ENCODE measurements at places on chromosomes 13 and 19.

DNA sequence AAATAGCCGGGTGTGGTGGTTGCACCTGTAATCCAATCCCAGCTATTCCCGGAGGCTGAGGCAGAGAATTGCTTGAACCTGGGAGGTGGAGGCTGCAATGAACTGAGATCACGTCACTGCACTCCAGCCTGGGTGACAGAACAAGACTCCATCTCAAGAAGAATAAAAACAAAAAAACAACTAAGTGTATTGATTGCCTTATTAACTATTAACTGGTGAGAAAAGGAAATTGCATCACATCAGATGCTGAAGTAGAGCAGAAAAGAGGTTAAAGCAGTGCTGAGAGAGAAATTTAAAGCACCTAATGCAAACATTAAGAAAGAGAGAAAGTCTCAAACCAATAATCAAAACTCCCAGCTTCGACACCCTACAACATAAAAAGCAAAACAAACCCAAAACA is 38.3 kb downstream of the KPNA3 start:
- DNase-seq, result no peak

DNA sequence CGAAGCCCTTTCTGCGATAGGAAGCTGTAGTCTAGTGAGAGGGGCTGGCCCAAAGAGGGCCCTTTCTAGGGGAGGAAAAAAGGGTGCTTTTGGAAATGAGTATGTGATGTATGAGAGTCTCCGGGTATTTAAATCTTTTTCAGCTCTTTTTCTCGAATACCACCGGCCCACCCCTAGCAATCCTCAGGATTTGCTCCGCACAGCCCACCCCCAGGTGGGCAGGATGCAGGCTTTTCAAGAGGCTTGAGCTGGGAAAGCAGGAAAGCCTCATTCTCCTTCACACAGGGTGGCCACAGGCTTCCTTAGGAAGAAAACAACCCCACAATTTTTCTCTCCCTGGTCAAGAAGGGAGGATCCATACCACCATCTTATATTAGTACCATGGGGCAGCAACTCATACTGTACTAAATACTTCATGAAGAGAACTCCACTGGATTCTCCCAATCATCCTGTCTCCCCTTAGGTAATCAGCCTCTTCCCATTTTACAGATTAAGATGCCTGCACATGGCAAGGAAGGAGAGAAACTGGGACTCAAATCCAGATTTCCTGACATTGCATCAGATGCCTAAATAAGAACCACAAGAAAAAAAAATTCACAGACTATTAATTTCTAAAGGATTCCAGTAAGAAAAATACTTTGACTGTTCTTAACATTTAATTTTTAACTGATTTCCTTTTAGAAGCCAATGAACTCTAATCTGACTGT is 84.4 kb downstream of the STK24 start:
- DNase-seq, result no peak

- DNase-seq, result no peak
Observed at GRCh38 chr19:41862445-41862986, 2.5 kb downstream of the RPS19 start.

DNA sequence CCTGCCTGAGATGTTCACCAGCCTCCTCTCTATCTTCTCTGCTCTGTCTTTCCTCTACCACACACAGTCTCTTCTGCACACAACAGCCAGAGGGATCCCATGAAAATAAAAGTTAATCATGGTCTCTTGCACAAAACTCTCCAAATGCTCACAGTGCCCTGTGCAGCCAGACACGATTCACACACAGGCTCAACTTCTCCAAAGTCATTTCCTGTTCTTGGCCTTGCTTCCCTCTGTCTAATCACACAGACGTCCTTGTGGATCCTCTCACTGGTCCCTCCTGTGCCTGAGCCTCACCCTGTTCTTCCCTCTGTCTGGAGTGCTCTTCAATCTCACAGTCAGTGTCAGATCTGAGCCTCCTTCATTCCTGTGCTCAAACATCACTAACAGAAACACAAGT is 7.8 kb downstream of the SIGLEC12 start:
- no peak for DNase-seq

DNA sequence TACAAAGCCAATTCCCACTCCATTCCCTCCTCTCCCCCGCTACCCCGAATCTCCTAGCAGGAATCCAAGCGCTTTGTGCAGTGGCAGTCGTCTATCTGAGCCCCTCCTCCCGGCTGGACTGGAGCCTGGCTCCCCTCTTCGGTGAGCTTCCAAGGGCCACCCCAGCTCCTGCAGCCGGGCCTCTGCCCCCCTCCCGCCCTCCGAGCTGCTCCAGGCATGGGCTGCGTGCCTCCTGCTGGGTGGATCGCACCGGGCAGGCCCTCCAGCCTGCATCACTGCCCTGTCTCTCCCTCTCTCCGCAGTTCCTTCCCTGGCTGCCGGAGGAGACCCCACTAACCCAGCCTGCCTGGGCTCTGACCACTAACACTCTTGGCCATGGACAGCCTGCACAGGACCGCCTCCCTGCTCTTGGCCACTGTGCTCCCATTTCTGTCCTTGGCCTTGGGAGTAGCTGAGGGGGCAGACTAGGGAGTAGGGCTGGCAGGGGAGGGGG is 12.9 kb upstream of the LENG8 start:
- peak; percentile 43 for DNase-seq

DNA sequence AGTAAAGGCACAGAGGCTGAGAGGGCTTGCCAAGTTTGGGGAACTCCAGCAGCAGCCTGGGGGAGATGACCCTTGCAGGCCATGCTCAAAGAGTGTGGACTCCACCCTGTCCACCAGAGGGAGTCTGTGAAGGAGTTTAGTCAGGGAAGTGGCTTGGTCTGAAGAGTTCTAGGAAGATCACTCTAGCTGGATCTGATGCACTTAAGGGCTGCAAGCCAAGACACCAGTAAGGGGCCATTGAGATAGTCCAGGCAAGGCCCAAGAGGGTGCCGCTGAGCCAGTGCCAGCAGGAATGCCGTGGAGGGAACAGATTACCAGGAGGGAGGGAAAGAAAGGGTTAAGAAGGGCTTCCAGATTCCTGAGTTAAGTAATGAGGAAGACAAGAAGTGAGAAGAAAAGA is 68.7 kb downstream of the ZAR1L start:
- peak; percentile 84 for DNase-seq

DNA sequence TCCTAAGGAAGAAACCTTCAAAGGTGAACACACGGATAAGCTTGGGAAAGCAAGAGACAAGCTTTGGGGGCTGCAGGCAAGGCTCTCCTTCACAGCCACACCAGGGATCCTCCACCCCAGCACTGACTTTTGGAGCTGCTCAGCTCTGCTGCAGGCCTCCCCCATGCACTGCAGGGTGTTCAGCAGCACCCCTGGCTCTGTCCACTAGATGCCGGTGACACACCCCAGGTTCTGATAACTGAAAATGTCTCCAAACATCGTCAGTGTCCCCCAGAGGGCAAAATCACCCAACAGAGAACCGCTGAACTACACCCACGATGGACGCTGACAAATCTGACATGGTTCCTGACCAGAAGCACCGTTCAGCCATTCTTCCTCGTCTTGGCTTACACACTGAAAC is 90.5 kb downstream of the STK24 start:
- DNase-seq, result no peak

- no peak for DNase-seq
Observed at GRCh38 chr13:28741084-28741491, 22.3 kb upstream of the SLC46A3 start.

GRCh38 chr19:35462476-35462953 is 14.5 kb downstream of the FFAR2 start:
- no peak for DNase-seq

GRCh38 chr19:18878858-18879578 is 16.9 kb downstream of the CERS1 start:
- DNase-seq, result peak; percentile 64

GRCh38 chr19:10193790-10194499 is 808 bp downstream of the DNMT1 start:
- peak; percentile 48 for DNase-seq

DNA sequence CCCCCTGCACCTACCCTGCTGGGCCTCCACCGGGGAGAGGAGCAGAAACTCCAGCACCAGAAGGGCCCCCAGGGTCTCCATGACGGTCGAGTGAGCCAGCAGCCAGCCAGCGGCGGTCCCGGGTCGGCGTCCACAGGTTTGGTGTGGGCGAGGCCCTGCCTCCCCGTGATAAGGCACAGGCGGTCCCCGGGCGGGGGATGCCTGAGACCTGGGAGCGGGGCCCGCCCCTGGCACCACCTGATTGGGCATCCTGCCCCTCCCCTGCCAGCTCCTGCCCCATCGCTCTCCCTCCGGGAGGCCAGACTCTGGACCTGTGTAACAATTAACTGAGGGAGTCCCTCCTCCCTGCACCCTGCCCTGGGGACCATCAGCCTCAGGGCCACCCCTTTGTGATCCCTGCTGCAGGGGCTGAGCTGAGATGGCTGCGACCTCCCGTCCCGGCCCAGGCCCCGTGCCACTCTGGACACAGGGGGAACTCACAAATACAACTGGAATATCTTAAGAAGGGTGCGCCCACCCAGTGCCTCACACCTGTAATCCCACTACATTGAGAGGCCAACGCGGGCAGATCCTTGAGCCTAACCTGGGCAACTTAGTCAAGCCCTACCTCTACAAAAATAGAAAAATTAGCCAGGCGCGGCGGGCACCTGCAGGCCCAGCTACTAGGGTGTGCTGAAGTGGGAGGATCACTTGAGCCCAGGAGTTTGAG is at the start of gene SMIM24:
Gene SMIM24 (minus strand): TSS at position 143 of the 709 bp plus-strand sequence. CDS start 62 bp downstream, at position 81.
- DNase-seq, result no peak

DNA sequence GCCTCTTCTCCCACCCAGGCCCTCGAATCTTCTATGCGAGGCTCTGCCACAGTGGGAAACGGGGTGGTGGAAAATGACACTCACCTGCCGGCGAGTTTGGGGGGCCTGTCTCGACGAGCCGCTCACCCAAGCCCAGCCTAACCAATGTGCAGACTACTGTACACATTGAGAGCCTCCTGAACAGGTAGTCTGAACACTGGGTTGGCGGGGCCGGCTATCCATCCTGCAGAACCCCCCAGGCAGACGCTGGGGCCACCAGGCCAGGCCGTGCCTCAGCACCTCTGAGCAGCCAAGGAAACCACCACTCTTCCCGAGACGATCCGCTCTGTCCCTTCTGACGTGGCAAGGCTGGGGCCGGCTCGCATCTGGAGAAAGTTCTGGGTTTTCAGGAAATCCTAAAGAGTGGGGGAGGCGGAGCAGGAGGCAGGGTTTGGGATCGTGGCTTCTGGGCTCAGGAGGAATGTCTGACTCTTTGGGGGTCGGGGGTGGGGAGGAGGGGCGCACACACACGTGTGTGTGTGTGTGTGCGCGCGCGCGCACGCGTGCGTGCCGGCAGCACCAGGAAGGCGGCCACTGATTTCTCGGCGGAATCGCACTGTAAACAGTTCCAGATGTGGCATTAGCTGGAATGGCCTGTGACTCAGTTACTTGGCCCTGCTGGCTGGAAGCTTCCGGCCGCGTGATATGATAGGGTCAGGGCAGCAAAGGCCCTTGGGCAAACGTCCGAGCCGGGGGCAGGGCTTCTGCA is 18.5 kb downstream of the TMED1 start:
- DNase-seq, result no peak

DNA sequence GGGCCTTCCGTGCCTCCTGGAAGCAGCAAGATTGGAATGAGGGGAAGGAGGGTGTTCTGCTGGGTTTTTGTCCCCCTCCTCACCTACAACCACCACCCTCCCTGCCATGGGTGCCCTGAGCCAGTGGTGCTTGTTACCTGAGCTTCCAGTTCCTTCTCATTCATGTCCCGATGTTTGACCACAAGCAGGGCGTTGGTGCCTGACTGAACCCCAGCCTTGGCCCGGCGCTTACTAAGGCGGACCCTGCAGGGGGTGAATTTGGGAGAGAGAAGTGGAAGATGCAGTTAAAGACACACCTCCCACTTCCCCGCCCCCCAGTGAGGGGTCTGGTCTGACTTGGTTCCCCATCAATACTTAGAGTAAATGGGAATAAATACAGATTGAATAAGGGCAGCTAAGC is 4.3 kb downstream of the PAF1 start:
- DNase-seq, result no peak

DNA sequence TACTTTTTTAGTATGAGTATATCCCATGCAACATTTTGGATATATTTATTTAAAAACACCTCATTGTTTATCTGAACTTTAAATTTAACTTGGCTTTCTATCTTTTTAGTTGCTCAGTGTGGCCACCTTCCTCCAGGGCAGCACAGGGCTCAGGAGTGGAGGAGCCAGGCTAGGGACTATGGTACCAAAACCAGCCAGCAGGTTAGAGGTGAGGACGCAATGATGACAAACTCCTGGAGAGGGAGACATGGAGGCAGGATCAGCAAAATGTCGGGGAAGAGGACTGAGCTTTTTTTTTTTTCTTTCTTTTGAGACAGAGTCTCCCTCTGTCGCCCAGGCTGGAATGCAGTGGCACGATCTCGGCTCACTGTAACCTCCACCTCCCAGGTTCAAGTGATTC is 29.6 kb upstream of the CALM3 start:
- DNase-seq, result peak; percentile 85

GRCh38 chr19:37928527-37929286 is 21.7 kb downstream of the SIPA1L3 start:
- peak; percentile 52 for DNase-seq

Data from H9 (cell line).